ENCODE measurements at places on chromosomes 11 and 22.

DNA sequence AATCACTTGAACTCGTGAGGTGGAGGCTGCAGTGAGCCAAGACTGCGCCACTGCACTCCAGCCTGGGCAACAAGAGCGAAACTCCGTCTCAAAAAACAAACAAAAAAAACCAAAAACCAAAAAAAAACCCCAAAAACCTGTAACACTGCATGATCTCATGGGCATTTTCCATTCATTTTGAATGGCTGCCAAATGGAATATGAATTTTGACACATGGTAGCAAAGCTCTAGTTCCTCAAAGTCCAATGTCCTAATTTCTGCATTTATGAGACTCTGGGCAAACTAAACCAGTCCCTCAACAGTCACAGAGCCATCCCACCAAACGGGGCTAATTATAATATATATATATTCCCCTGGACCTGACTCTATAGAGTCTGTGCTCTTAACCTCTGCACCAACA, 61.8 kb downstream of the SGSM3 start:
- no peak for DNase-seq

DNA sequence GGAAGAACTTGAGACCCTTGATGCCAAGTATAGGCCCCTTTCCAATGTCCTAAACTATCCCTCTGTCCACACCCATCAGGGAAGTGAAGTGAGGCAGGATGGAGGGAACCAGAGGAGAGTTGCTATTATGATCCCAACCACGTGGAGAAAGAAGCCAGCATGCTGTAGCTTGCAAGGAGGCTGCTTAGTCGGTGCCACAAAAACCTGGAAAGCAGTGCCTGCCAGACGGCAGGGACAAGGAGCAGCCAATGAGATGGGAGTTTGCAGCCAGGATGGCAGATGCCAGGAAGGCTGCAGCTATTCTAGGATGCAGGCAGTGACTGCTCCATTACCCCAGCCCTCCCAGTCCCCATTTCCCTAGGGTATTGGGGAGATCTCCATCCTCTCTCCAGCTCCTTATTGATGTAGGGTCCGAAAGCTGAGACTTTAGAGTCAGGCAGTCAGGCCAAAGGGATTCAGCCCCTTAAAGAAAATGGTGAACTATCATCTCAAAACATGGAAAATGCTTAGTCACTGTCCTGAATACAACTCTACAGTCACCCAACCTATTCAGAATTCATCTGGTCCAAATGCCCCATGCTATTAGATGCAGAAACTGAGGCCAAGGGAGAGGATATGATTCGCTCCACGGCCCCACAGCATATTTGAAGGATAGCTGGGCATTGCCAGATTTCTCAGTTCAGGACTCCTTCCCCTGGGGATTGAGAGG, 18.4 kb upstream of the LRRC55 start:
- no peak for DNase-seq

DNA sequence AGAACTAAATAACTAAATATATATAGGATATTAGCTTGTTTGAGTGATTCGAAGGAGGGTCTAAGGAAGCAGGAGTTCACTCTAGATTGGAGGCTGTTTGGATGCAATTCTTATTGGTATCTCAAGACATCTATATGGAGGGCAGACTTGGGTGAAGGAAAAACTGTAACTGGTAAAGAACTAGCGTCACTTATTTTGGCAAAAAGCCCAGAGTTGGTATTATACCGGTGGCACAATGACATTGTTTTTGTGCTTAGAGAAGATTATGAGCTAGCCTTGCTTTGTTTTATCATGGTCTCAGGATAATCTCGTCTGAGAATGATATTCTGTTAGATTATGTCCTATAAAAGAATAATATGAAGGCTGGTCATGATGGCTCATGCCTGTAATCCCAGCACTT, 6.0 kb upstream of the SLC35F2 start:
- DNase-seq: no peak

- DNase-seq: no peak
Measured at GRCh38 chr11:73353422-73353821, 22.8 kb upstream of the RELT start.

- no peak for DNase-seq
Measured at GRCh38 chr11:132043714-132044113, 673.3 kb downstream of the NTM start.

- DNase-seq: no peak
Measured at GRCh38 chr11:80798174-80798573, 1357.3 kb upstream of the TENM4 start.

DNA sequence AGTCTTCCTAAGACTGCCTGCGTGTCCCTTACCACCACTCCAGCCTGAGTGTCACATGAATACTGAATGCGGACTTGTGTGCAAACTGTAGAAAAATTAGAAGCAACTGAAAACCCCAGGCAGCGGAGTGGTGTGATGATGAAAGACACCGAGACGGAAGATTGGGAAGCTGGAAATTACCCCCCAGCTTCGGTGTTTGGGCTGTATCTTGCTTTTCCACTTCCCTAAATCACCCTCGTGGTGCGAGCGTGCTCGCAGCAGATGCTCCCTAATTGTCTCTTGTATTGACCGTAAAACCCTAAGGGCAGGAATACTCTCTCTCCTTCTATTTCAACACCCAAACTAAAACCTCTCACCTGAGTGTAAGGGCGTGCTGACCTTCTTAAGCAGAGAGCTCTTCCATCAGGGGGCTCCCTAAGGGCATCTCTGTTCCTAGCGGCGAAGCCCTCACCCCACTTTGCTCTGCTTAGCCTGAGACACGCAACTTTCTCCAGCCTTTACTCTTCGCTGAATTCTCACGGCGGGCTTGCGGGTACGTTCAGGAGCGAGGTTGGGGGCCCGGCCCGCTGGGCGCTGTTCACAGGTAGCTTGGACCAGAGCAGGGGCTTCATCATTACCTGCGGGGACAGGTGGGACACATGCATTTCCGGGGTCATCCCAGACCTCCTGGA, 62.4 kb downstream of the CRYBB2 start:
- no peak for DNase-seq

GRCh38 chr11:60834742-60835533, 7.0 kb upstream of the CCDC86 start:
- no peak for DNase-seq

GRCh38 chr11:34996958-34997357, 80.5 kb downstream of the PDHX start:
- DNase-seq: no peak

GRCh38 chr22:21758091-21758864, 22.7 kb upstream of the YPEL1 start:
- DNase-seq: no peak

DNA sequence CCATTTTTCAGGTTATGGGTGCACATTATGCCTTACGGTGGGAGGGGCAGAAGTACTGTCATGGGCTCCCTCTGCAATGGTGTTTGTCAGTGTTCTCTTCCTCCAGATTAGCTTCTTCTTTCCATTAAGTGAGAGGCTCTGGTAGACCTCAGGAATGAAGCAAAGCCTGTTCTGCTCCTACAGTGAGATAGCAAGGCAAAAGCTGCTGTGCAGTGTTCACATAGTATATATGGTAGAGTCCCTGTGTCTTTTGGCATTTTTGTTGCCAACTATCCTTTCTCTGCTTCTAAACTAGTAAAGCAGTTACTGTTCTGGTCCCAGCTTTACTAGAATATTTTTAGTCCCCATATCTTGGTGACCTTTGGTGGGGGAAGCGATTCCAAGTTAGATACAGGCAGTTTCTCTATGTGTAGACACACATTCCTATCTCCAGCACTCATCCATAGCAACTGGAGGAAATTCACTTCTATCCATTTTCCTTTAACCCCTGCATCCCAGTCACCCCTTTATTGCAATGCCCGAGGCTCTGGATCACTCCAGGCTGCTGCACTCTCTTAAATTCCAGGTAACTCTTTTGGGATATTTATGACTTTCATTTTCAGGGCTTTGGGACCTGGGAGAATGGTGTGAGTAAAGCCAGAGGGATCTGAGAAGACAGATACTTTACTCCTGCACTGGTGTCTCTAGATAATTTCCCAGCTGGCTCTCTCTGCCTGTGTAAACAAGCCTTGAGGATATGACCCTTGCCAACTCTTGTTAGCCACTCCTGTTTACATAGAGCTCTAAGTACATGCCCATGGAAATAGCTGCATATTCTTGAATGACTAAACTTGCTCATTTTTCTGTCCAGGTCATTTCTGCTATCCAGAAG, 3.9 kb upstream of the TRIM34 start:
- DNase-seq: no peak

GRCh38 chr11:17779861-17780594, 45.4 kb downstream of the KCNC1 start:
- DNase-seq: no peak

- DNase-seq: no peak
Measured at GRCh38 chr11:86228269-86229038, 16.1 kb upstream of the EED start.

Data from CD4-positive, alpha-beta T cell treated with Interleukin-15 for 4 hours (primary cell).